ENCODE measurements at places on chromosomes 12 and 14.
A peak's percentile ranks its signal among the peaks of the same experiment; 100 is the strongest.

GRCh38 chr12:42410340-42410739, 84.4 kb downstream of the PPHLN1 start:
- no peak for DNase-seq

GRCh38 chr12:1935242-1935641, 16.8 kb upstream of the CACNA2D4 start:
- no peak for DNase-seq

DNA sequence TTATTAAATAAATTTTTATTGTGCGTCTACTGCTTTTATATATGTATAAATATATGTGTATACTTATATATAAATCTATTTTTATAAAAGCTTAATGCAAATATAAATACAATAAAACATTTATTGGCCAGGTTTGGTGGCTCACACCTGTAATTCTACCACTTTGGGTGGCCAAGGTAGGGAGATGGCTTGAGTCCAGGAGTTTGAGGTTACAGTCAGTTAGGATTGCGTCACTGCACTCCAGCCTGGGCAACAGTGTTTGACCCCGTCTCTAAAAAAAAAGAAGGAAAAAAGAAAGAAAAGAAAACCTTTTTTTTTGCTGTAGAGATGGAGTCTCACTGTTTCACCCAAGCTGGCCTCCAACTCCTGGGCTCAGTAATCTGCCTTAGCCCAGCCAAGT, 20.9 kb downstream of the ACTR6 start:
- no peak for DNase-seq

- DNase-seq = no peak
Observed at GRCh38 chr14:96072746-96073145, 33.6 kb downstream of the C14orf132 start.

GRCh38 chr14:49461529-49462401, 124.4 kb downstream of the RPS29 start:
- DNase-seq = peak; percentile 61

DNA sequence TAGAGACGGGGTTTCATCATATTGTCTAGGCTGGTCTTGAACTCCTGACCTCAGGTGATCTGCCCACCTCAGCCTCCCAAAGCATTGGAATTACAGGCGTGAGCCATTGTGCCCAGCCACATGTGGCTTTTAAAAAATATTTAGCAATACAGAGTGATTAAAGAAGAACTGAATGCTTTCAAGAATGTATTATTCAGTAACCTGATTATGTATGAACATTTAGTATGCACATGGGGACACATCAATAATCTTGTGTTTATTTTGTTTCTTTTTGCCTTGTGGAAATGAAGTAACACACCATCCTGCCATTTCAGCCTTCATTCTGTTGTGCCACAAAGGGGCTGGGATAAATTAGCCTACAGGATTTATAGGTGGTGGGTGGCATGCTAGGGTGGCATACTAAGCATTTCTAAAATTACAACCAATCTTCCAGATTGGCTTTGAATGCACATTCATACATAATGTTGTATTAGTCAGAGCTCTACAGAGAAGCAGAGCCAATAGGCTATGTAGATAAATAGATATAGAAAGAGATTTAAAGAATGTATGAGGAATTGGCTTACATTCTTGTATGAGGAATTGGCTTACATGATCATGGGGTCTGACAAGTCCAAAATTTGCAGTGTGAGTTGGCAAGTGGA, 25.5 kb upstream of the TXNRD1 start:
- DNase-seq = no peak

GRCh38 chr12:67710582-67710981, 62.0 kb downstream of the DYRK2 start:
- no peak for DNase-seq

DNA sequence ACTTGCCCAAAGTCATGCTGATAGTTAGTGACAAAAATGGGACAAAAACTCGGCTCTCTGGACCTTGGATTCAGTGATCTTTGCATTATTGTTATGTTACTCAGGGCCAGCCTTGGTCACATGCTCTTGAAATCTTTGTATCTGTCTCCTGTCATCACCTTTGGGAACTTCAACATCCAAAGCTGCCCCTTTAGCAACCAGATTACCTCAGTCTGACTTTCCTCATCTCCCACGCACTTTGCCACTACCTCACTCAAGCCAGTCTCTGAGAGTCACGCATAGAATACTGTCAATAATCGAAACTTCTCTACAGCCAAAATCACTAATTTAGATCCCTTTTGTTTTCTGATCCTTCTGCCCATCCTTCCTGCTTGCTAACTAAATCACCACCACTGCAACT, 90.8 kb upstream of the DAAM1 start:
- no peak for DNase-seq

DNA sequence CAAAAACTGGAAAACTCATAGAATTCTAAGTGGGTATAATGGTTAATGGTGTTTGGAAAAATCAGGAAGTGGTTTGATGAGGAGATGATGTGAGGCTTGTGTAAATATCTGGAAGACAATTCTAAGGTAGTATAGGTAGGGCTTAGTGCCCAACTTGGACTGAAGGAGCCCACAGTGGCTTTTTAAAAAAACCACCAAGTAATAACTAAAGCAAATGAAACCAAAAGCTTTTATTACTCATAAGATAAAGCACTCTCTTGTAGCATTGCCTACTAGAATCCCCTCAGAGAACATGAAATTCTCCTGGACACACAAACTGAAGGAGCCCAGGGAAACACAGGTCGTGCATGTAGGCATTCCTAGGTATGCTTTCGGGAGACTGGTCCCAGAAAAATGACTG, 324.5 kb downstream of the NELL2 start:
- DNase-seq = no peak

DNA sequence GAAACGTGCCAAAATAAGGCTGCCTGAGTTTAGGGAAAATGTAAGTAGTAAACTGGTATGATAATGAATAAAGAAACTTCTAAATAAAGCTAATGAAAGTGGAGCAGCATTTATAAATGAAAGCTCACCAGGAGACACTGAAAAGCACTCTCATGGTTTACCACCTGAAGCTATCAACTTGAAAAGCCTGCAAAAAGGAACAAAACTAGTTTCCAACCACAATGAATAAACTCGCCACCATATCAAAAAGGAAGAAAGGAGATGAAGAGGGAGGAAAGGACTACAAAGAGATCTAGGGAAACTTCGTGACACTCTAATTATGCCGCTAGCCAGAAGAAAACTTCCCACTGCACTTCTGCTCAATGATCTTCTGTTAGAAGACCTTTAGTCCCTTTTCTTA, 66.7 kb downstream of the MED13L start:
- no peak for DNase-seq

DNA sequence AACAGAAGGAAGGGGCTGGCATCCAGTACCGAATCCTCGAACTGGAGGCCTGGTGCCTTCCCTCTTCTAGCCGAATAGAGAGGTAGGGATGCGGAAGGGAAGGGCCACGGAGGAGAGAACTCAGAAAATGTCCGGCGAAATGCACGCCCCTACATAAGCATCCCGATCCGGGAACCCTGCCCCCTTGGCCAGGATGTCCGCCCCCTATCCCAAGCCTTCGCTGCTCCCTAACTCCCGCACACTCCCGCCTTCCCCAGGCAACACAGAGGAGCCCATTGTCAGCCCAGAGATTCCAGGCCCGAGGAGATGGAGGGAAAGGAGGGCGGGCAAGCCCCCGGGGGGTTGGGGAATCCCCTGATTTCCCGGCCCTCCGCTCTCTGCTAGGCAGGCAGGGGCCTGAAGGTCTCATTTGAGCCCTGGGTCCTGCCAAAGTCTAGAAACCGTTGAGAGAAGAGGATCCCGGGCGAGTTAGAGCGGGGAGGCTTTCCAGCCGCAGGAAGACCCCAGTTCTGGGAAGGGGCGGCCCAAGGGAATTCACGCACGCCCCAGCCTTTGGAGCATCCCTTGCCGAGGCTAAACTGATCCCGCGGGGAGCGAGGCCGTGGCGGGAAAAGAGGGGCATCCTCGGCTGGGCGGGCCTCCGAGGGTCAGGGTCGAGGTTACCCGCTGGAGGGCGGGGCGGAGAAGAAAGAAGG, 569 bp upstream of the ARHGEF40 start:
- peak; percentile 55 for DNase-seq

GRCh38 chr12:98224584-98225221, 290.7 kb upstream of the TMPO start:
- no peak for DNase-seq

DNA sequence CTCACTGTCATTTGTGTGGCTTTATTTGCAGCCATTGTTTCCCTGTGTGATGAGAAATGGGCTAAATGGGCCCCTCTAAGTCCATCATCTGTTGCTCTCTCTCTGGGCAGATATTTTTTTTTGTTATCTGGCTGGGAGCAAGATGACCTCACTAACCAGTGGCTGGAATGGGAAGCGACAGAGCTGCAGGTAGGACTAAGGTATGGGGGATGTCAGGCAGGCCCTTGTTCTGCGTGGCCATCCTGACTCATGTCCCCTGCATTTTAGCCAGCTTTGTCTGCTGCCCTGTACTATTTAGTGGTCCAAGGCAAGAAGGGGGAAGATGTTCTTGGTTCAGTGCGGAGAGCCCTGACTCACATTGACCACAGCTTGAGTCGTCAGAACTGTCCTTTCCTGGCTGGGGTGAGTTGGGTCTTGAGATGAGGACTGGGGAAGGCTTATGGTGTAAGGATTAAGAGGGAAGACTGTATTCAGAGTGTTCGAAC, 1.3 kb downstream of the MARS1 start:
- no peak for DNase-seq

GRCh38 chr12:32508626-32509025, 109.3 kb downstream of the FGD4 start:
- DNase-seq = no peak

DNA sequence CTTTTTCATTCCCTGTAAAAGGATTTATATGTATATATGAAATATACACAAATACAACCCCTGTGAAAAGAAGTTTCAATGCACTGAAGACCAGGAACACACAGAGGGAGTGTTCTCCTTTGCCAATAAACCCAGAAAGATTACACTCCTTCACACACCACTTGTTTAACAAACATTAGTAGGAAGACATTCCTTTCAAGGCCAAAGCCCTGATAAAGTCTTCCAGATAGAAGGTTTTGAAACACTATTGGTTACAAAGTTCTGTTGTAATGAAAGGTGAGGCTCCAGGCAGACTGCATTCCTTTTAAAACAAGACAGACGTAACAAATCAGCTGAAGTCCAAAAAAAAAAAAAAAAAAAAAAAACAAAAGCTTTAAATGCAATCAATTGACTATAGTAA, 81.0 kb downstream of the PTPN21 start:
- DNase-seq = no peak

DNA sequence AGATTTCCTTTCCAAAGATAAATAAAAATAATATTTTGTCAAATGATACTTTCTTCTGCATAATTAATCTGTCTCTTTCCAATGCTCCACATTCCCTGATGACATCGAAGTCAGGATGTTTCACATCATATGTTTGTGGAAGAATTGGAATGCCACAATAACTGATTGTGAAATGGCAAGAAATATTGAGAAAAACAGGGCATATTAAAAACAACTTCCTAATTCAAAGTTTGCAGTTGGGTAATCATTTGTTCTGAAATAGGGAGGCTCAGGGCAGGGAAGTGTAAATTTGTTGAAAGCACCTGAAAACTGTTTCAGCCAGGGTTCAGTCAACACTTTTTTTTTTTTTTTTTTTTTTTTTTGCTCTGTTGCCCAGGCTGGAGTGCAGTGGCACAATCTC, 50.7 kb downstream of the BCAT1 start:
- DNase-seq = no peak

DNA sequence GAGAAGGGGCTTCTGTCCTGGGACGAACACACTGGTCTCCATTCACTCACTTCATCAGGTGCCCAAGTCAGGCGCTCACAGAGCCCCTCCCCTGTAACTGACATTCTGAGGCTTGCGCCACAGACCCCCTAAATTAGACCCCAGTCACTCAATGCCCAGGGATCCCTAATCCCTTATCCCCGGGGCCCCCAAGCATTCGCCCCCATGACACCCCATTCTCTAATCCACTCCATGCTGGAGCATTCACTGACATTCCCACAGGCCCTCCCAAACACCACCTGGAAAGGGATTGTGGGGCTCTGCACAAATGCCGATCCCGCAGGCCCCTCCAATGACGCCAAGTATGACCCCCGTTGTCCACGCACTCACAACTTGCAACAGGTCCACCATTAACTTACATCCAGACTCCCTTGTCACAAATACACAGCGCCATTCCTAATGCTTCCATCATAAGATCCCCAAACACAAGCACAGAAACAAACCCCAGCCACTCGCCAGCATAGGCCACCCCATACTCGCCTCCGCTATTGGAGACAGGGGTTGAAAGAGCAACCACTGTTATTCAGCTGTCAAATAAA, 1.5 kb downstream of the ZNF605 start:
- no peak for DNase-seq

DNA sequence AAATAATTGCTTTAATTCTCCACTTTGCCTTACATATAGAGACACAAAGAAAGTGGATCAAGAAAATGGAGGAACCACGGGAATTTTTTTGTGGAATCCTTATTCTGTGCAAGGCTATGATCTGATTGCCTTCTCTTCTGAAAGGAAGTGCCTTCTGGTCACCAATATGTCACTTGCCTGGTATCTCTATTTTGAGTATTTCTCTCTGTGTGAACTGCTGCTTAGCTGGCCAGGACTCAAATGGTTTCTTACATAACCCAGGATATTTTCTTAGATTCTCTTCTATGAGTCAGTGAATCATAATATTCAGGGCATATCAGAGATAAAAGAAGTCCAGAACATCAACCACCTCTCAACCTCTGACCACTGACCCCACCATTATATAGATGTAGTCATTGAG, 156.1 kb downstream of the DIO2 start:
- no peak for DNase-seq

DNA sequence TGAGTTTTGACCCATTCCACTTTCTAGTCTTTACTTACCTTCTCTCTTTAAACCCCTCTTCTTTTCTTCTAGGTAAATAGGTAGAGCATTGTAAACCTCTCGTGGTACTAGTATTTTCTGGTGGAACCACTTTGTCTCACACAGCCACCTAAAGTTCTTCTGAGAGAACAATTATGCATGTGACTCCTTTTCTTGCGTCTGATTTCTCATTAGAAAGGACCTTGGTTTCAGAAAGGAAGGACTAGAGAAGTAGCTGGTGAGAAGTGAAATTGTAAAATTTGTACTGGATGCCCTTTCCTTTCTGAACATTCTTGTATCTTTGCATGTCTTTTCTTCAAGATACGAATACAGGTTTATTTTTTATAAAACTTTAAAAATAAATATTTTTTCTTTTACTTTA, 99.0 kb downstream of the NUBPL start:
- no peak for DNase-seq

- peak; percentile 10 for DNase-seq
Observed at GRCh38 chr12:51246254-51246853, 7.7 kb downstream of the DAZAP2 start.

- no peak for DNase-seq
Observed at GRCh38 chr14:100025111-100025510, 40.1 kb upstream of the EVL start.

GRCh38 chr14:87508333-87508732, 484.6 kb downstream of the GALC start:
- no peak for DNase-seq

All from NCI-H1092 treated with DMSO at 0.1 percent for 48 hours (cell line).